ENCODE measurements at places on chromosomes 12 and 14.

DNA sequence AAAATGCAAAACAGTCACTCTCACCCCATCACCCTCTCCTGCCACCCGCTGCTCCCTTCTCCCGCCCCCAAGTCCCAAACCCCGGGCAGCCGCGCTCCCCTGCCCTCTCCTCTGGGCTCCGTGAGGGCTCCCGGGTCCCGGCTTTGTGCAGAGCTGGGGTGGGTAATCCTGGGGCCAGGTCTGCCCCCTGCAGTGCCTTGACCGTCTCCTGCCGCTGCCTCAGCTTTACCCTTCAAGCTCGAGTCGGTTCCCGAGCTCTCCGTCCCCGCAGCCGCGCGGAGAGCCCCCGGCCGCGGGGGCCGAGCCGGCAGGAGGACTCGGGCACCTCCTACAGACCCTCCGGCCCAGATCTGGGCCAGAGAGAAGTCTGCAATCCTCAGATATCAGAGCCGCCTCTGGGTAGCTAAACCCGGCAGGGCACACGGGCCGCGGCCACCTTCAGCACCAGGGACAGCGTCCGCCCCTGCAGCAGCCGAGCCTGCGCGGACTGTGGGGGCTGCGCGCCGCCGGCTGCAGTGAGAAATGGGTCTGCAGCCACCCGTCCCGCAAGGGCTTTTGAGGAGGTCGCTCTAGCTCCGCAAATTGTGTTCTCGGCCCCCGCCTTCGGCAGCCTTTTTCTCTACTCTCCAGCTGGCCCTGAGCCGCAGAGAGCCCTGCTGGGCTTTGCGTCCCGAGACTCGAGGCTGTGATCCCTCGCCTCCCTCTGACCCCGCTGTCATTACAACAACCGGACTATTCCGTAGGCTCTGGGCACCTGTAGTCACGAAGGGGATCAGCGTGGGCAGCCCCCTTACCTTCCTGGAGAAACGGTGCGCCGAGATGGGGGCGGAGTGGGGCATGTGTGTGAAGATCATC, 1.2 kb downstream of the PRMT8 start:
- DNase-seq: peak; percentile 84

- peak; percentile 71 for DNase-seq
These were observed 214.2 kb downstream of the PPM1H start for GRCh38 chr12:62720661-62721330.

- DNase-seq: no peak
These were observed 26.3 kb downstream of the DAAM1 start for GRCh38 chr14:59214702-59215302.

DNA sequence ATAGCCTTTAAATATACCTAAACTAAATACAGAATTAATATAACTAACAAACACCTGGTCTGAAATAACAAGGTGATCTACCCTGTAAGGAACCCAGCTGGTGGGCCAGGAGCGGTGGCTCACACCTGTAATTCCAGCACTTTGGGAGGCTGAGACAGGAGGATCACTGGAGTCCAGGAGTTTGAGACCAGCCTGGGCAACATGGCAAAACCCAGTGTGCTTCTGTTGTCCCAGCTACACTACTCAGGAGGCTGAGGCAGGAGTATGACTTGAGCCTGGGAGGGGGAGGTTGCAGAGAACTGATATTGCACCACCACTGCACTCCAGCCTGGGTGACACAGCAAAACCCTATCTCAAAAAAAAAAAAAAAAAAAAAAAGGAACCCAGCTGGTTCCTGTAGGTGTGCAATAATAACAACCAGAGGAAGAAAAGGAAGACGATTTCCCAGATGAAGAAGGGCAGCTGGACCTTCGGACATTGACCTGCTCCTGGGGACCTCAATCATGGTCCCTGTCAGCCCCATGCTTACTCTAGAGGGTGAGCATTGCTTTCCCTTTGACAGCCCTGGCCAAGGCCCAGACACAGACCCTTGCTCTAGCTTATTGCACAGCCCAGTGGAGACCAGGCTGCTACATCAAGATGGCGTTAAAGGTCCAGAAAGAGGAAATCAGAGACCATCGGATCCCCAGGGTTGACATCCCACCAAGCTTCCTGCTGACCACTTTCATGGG, 5.4 kb downstream of the FOS start:
- peak; percentile 67 for DNase-seq

GRCh38 chr12:89960011-89960507, 251.4 kb upstream of the ATP2B1 start:
- no peak for DNase-seq

GRCh38 chr14:94460631-94461416, 8.2 kb upstream of the SERPINA11 start:
- no peak for DNase-seq

DNA sequence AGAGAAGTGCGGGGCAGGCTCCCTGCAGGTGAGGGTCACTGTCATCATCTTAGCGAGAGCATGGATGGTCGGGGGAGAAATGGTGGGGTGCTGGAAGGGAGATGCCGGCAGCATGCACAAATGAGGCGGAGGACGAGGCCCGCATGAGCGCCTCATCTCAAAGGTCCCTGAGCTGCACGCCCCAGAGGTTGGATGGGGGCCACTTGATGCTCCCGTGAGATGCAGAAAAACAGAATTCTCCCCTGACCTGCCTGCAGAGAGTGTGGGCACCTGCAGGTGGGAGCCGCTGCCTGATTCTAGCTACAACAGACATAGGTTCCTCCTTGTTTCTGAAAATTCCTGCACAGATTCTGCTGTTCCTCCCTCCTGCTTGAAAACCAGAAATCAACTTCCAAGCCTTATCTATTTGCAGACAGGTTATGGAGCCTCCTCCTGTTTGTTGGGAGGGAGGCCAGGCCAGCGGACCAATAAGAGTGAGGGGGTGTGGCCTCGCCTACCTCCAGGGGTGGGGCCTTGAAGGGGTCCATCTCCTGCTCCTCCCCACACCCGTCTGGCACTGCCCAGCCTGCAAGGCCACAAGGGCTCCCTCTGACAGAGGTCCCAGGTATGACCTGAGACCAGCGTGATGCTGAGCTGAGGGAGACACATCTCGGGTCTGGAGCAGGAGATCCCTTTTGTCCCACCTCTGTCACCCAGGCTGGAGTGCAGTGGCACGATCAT, 67.2 kb downstream of the KDM2B start:
- no peak for DNase-seq

GRCh38 chr14:70822530-70823185, 13.3 kb upstream of the MAP3K9 start:
- DNase-seq: peak; percentile 37

- no peak for DNase-seq
These were observed 233.4 kb downstream of the TMEM132D start for GRCh38 chr12:129670256-129670920.

DNA sequence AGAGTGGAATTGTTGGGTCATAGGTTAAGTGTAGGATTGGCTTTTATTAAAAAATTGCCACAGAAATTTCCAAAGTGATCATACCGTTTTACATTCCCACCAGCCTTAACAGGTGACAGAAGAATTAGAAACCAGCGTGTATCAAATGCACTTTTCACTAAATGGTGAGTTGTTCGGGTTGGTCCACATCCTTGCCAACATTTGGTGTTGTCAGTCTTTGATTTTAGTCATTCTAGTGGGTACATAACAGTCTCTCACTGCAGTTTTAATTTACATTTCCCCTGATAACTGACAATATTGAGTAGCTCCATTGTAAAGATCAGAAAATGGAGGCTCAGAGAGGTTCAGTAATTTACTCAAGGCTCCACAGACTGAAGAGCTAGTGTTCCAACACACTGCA, 237.8 kb upstream of the LHX5 start:
- DNase-seq: no peak

GRCh38 chr12:26534071-26534470, 298.9 kb downstream of the ITPR2 start:
- no peak for DNase-seq

GRCh38 chr14:70635971-70636595, 5.6 kb upstream of the TTC9 start:
- DNase-seq: no peak

- no peak for DNase-seq
These were observed 172.8 kb downstream of the KTN1 start for GRCh38 chr14:55752580-55753390.

DNA sequence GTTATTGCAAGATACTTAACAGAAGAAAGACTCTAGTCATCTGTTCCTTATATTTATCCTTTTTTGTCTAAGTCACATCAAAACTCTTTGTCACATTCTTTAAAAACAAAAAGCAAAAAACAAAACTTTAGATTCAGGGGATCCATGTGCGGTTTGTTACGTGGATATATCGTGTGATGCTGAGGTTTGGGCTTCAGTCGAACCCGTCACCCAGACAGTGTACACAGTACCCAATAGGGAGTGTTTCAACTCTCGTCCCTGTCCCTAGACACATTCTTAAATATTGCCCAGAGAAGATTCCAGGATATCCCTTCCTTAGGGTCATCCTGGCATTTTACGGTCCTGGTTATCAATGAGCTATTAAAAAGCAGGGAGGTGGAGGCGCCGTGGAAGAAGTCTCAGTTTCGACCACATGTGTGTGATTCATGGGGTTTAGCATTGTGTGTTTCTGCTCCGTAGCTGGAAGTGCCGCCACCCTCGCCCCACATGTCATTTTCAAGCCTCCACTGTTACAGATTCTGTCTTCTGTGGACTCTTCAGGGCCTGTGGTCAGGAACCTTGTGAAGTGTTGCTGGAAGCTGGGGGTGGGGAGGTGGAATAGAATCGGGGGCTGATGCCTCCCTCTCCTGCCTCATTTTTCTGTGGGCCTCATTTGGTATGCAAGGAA, 19.9 kb downstream of the CCND2 start:
- DNase-seq: no peak

GRCh38 chr12:113796852-113797534, 169.1 kb downstream of the RBM19 start:
- DNase-seq: no peak

- DNase-seq: peak; percentile 38
These were observed 144.8 kb downstream of the NUAK1 start for GRCh38 chr12:105993766-105994555.

DNA sequence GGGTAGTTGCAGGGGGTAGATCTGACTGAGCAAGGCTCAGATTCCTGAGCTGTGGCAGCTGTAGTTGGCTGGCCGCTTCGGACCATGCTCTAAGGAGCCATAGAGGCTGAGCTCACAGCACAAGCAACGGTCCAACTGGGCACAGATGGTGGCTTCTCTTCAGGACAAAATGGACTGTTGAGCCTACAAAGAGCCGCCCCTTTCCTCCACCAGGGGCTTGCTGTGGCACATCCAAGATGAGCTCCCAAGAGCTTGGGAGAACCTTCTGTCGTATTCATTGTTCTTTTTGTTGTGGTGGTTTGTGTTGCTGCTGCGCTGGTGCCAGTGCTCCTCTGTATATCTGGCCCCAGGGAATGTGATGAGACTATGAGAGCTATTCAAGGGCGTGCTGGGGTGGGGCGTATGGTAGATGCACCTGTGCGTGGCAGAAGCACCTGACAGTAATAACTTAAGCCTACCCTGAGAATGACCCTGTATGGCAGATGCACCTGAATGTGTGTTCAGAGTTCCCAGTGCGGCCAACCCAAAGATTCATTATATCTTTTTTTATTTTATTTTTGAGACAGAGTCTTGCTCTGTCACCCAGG, 17.8 kb upstream of the LGALS3 start:
- no peak for DNase-seq

- DNase-seq: no peak
These were observed 422.9 kb downstream of the SNAPC1 start for GRCh38 chr14:62185078-62185477.

GRCh38 chr12:69405566-69405865, 46.0 kb downstream of the YEATS4 start:
- DNase-seq: no peak

- no peak for DNase-seq
These were observed 21.2 kb downstream of the ASB2 start for GRCh38 chr14:93954900-93955849.

DNA sequence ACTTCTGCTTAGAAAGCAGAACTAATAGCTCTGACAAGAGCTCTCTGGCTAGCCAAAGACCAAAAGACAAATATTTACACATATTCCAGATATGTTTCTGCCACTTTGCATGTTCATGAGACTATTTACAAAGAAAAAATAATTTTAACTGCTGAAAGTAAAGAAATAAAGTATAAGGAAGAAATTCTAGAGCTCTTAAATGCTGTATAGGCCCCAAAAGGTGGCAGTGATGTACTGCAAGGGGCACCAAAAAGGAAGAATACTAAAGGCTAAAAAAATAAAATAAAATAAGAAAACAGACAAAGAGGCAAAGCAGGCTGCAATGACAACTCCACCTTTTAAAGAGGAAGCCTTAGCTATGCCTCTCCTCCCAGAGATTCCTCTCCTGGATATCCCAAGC, 23.0 kb downstream of the KLRK1 start:
- DNase-seq: no peak

DNA sequence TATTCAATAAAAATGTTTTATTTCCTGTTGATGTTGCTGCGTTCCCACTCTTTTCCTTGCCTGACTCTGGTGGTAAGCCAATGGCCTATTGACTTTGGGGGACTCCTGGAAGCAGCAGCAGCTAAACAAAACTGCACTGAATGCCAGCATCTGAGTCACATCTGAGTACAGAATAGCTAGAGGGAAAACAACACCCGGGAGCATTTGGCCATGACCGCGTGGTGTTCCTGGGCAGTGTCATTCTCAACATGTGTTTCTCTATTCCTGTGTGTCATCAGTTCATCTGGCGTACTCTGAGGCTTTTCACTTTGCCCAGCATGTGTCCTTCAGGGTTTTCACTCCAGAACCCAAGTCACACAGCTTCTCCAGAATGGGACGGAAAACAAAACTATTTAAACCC, 238.8 kb downstream of the PAWR start:
- peak; percentile 42 for DNase-seq

- no peak for DNase-seq
These were observed 311.2 kb downstream of the DUSP6 start for GRCh38 chr12:89041078-89041477.

DNA sequence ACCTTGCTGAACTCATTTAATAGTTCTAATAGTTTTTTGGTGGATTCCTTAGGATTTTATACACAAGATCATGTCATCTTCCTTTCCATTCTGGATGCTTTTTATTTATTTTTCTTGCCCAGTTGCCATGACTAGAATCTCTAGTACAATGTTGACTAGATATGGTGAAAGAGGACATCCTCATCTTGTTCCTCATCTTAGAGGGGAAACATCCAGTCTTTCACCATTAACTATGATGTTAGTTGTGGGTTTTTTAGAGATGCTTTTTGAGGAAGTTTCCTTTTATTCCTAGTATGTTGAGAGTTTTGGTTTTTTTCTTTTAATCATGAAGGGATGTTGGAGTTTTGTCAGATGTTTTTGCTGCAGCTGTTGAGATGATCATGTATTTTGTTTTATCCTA, 8.7 kb downstream of the ANKRD13A start:
- DNase-seq: no peak

- DNase-seq: no peak
These were observed 7.6 kb downstream of the BDKRB1 start for GRCh38 chr14:96263347-96264199.

- DNase-seq: no peak
These were observed 236.6 kb downstream of the SEC23A start for GRCh38 chr14:38866461-38866860.

Measured in right hindlimb (tissue), 1 donor.